NCI-H2171 treated with DMSO at 0.1 percent for 48 hours (cell line): ENCODE measurements at places on chromosomes 7 and 10.

GRCh38 chr10:17003651-17004286 is 125.8 kb downstream of the CUBN start:
- no peak for DNase-seq

DNA sequence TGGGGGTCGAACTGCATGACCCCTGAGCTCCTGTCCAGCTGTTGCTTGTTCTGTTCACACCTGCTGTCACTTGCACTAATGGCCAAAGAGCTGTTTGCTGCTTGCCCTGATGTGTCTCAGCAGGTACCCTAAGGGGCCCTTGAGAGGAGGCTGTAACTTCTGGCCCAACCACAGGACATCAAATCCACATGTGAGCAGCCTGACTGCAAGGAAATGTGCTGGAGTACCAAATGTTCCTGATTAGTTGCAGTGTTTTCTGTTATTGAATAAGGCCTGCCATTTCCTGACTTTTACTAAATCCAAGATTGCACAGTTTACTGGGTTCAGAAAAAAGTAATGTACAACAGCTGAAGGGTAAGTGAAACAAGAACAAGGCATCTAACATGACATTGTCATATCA is 91.7 kb upstream of the IL6 start:
- no peak for DNase-seq

- no peak for DNase-seq
These were observed 332.6 kb upstream of the ZNF32 start for GRCh38 chr10:43981232-43981631.

GRCh38 chr10:10788761-10789160 is 228.9 kb upstream of the CELF2 start:
- DNase-seq: no peak

- DNase-seq: no peak
These were observed 27.9 kb upstream of the NKX6-2 start for GRCh38 chr10:132813560-132814468.

DNA sequence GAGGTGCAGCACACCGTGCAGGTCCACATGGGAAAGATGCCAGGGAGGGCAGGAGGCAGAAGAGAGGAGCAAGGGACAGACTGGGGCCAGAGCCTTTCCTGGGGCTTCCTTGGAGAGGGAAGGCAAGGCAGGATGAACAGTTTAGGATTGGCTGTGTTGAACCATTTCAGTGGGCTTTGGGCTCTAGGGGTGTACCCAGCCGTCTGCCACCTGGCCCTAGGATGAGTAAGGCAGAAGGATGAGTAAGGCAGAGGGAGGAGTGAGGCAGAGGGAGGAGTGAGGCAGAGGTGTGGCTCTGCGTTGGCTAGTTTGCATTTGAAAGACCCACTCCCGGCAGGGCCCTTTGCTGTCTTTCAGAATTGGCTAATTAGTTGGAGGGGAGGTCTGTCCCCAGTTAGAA is 31.5 kb upstream of the PRF1 start:
- DNase-seq: no peak

DNA sequence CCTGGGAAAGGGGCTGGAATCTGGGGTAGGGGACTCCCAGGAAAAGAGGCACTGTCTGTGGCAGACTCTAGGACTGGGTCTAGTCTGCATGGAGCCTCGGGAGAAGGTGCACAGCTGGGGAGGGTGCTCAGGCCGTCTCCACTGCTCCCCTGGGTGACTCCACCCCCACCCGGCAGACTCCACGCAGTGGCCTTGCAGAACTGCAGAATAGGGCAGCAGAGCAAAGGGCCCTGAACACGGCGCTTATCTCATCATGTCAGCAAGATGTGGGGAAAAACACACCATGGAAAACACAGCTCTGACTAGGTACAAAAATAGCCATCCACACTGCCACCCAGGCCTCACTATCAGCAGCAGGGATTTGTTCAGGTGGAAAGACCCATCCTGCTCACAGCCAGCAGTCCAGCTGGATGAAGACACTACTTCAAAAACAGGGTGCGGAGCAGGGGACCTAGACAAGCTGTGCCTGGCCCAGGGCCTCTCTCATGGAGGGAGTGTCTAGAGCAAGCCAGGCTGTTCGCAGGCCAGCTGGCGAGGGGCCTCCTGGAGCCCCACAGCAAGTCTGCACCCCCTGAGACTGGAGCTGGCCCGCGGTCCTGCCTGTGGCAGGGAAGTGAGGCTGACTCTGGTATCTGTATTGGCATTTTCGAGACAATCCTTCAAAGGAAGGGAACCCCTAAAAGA is 11.7 kb downstream of the MAT1A start:
- DNase-seq: no peak

- no peak for DNase-seq
These were observed 117.9 kb upstream of the KLF6 start for GRCh38 chr10:3902809-3903410.

DNA sequence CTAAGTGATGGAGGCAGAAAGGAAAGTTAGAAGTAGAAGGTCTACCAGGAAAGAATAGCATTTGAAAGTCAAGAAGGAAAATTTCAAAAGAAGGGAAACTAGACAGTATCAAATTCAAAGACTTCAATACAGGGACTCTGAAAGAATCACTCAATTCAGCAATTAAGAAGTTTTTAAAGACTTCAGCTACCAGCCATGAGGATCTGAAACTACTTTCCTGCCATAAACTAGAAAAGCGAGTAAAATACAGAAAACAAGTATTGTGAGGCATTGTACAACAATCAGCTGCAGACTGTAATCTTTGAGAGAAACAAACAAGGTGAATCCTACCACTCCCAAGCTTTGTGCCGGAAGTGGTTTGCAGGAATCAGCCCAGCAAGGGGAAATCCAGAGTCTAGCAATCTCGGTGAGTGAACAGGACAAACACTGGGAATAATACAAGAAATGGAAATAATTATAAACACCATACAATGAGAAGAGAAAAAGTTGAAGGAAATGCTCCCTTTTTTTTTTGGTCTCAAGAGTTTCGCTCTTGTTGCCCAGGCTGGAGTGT is 62.4 kb downstream of the ARHGAP12 start:
- DNase-seq: no peak

- DNase-seq: no peak
These were observed 69.4 kb upstream of the OGDHL start for GRCh38 chr10:49831352-49832035.

- DNase-seq: no peak
These were observed 34.4 kb downstream of the GHRHR start for GRCh38 chr7:30998180-30998579.

DNA sequence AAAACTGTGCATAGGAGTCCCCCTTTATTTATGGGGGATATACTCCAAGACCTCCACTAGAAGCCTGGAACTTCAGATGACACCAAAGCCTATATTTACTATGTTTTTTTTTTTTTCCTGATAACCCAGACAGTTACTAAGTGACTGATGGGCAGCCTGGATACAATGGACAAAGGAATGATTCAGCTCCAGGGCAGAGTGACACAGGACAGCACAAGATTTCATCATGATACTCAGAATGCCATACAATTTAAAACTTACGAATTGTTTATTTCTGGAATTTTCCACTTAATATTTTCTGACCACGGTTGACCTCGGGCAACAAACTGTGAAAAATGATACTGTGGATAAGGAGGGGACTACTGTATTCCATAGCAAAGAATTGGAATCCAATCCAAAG is 843.6 kb downstream of the PCDH15 start:
- no peak for DNase-seq

GRCh38 chr10:90777621-90778020 is 80.2 kb downstream of the HTR7 start:
- DNase-seq: no peak

- no peak for DNase-seq
These were observed 20.4 kb downstream of the MKRN1 start for GRCh38 chr7:140458916-140459315.

GRCh38 chr10:72625276-72625607 is 637 bp downstream of the MICU1 start:
- no peak for DNase-seq

- DNase-seq: no peak
These were observed 233.5 kb downstream of the FOXP2 start for GRCh38 chr7:114648117-114648516.

GRCh38 chr10:79098596-79099015 is 29.8 kb downstream of the ZMIZ1 start:
- no peak for DNase-seq

DNA sequence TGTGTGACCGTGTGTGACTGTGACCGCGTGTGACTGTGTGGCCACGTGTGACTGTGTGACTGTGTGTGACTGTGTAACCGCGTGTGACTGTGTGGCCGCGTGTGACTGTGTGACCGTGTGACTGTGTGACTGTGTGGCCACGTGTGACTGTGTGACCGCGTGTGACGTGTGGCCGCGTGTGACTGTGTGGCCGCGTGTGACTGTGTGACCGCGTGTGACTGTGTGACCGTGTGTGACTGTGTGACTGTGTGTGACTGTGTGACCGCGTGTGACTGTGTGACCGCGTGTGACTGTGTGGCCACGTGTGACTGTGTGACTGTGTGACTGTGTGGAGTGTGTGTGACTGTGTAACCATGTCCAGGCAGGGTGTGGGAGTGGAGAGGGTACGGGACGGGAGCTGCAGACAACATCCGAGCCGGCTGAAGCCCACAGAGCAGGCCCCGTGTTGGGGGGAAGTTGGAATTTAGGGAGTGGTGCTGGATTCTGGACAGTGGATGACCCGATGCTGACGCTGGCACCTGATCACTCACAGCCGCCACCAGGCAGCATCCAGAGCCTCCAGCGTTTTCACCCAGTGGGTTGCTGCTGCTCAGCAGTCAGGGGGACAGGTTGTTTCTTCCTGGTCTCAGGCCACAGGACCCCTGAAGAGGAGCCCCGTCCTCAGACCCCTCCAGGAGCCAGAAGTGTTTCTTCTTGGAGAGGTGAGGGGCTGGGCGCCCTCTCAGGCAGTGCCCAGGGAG is 503.5 kb downstream of the DNAJB6 start:
- DNase-seq: no peak

DNA sequence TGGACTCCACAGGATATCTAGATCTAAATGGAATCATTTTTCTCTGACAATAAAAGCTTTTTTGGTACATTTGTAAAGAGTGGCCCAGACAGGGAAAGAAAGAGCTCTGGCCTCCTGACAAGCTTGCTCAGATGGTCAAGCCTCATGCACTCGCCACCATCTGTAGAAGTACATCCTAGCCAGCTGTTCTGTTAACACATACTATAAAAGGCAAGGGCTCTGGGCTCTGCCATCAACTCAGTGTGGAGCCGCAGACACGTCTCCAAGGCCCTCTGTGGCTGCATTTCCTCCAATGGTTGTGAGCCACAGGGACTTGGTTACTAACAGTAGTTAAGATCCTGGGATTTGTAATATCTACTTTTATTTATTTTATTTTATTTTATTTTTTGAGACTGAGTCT is 70.8 kb upstream of the KDM7A start:
- peak; percentile 12 for DNase-seq

GRCh38 chr7:28395831-28396230 is 16.5 kb upstream of the CREB5 start:
- DNase-seq: no peak

GRCh38 chr7:12638851-12639456 is 48.5 kb upstream of the ARL4A start:
- peak; percentile 65 for DNase-seq

DNA sequence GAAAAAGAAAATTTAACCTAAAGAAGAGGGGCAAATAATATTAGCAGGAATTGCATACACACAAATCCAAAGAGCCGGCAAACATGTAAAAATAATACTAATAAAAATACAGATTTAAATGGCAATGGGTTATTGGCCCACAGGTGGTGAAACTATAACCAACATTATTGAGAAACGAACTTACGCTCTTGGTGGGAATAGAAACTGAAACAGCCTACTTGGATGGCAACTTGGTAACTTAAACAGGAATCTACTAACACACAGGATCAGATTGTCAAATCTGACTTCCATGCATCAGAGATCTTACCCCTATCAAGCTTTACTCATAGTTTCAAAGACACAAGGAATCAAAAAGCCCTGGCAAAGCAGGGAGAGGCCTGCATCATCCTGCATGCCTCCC is 66.5 kb downstream of the ANLN start:
- DNase-seq: no peak

GRCh38 chr10:124012066-124012465 is 81.3 kb downstream of the CHST15 start:
- DNase-seq: no peak

DNA sequence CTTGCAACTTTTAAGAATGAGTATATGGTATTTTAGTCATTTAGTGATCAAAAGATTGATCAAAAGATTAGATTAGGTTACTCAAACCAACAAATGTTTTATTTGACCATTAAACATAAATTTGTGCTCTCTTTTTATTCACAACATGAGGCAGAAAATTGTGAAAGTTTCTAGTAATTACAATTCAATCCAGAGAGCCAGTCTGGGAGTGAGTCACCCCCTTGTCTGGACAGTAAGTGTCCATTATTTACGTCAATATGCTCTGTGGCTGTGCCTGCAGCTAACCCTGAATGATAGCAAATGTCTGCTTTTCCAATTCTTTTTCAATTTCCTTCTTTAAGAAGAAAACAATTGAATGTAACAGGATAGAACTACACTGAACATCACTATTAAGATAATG is 27.9 kb downstream of the GNG11 start:
- no peak for DNase-seq

GRCh38 chr7:54778696-54779540 is 19.9 kb upstream of the SEC61G start:
- no peak for DNase-seq

GRCh38 chr7:41478187-41478586 is 224.7 kb downstream of the INHBA start:
- no peak for DNase-seq

- no peak for DNase-seq
These were observed 57.8 kb upstream of the SDK1 start for GRCh38 chr7:3243256-3243655.
